ENCODE measurements at places on chromosomes 2 and 18. TPM values are rescaled to one million over a fixed set of nuclear protein-coding genes. Genes with fewer than 3 reads are reported as not detected.

CABYR gene
- 0.90 TPM for total RNA-seq

ALPG gene
- not detected for total RNA-seq

DNA sequence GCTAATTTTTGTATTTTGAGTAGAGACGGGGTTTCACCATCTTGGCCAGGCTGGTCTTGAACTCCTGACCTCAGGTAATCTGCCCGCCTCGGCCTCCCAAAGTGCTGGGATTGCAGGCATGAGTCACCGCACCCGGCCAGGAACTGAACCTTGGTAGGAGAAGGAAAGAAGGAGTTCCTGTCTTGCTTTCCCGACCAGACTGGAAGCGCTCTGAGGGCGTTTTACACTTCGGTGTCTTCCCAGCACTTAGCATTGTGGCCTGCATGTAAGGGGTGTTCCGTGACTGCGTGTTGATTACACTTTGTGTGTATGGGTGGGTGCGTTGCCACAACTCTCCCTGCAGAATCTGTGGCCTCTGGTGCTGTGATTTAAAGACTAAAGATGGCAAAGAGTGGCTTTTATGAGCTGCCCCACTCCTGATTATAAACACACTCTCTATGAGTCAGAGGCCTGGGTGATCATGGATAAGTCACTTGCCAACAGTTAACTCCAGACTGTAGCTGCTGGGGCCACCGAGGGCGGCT is 46.0 kb downstream of the ODC1 start:
- no peak for DNase-seq

DNA sequence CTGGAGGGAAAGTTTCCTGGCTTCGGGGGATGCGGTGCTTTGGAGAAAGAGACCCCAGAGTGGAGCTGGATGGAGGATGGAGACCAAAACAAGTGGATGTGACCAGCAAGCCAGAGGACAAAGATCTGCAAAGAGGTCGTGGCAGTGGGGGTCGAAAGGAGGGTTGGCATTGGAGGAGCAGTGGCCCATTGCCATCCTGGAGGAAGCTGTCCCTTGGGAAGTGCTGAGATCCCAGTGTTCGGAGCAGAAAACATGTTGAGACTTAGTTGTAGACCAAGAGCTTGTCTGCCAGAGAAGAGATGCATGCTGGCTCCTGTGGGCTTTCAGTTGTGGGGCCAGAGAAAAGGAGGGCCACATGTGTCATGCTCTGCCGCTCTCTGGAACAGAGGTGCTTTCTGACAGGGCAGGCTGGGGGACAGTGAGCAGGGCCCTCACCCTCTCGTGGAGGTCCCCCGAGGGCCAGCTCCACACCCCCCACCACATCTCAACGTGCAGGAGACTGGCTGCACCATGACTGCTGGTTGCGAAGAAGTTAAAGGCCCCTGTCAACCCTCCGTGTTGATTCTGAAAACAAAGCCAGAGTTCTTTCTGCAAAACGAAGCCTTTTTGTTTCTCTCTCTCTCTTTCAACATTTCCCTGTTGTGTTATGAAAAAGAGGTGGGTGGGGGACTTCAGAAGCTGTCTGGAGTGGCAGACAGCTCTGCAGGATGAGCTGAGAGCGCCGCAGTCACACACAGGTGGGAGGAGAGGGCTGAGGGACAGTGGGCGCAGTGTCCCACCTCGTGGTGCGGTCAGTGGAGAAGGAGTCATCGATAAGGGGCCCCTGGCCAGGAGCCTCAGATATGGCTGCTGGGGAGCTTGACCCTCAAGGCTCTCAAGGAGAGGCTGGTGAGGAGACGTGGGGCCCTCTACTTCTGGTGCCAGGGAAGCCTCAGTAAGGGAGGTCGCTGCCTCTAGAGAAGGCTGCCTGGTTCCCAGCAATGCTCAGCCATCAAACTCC is 77.6 kb upstream of the BCL2L11 start:
- DNase-seq: no peak

DNA sequence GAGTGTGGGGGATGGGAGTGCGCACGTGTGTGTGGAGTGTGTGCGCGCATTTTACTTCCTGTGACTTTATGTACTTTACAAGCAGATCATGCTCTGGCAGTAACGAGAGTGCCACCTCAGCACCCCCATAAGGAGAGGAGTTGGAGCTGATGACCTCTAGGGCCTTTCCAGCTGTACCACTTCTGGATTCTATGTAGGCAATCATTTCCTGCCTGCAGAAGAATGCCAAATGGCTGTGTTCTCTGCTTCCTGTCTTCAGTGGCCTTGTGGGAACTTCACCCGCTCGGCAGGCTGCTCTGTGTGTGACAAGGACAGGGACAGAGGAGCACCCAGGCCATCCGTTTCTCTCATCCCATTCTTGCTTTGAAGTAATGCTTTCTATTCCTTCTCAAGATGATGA is 22.8 kb upstream of the ZNF385B start:
- no peak for DNase-seq

Measured in bronchial epithelial cell (primary cell).